Hematopoietic multipotent progenitor cell treated with erythropoietin and hydrocortisone succinate and interleukin-3 and kit ligand, for 8 days (in vitro differentiated cells): ENCODE measurements at places on chromosomes 11 and 22.
A peak's percentile ranks its signal among the peaks of the same experiment; 100 is the strongest.

GRCh38 chr11:119641983-119642745 lies 86.8 kb downstream of the NECTIN1 start:
- peak; percentile 60 for DNase-seq

GRCh38 chr11:3243880-3244279 lies 11.7 kb upstream of the MRGPRE start:
- no peak for DNase-seq

DNA sequence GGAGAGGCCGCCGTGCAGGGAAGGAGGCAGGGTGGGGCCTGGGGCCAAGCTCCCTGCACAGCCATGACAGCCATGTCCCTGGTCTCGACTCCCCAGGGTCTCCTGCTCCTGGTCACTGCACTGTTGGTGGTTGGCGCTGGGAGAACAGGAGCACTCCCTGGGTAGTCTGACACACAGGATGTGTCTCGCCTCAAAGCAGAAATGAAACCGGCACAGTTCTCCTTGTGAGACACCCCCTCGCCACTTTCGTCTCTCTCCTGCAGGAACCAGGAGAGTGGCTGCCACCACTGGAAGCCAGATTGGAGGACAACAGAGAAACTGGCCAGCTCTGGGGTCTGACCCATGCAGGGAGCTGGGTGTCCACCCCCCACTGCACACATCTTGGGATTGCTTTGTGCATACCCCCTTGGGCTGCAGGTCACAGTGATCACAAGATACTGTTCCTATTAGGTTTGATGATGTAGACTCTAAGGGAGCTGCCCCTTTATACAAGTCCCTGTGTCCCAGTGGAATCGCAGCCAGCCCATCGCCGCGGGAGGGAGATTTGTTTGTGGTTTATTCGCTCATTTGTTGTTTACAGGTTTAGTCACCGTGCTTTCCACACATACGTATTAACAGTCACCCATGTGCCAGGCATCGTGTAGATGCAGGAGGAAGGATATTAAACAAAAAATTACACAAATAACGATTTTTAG lies 27.0 kb upstream of the YWHAH start:
- DNase-seq = no peak

DNA sequence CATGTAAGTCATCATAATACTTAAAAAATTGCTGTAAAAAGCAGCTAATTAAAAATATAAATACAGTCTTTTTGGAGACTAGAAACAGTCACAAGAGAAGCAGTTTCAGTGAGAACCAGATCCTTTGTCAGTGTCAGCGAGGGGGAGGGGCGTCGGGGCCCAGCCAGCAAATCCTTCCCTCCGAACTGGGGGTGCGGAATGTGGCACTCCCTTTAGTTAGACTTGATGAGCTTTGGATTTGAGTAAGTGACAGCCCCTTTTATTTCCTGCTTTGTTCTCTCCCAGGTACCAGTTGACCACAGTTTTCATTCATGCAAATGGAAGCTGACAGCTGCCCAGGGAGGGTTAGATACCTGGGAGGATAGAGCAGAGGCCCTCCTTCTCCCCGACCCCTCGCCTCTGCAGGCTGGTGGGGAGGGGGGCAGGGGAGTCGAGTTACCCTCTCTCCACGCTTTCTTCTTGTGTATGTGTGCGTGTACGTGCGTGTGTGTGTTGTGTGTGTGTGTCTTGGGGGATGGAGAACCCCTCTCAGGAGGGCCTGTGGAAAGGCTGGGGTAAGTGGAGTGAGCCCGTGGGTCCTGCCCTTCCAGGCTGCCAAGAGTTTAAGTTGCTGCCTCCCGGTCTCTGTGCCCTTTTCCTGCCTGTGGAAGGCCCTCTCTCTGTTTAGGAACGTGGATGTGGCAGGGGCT lies 38.3 kb downstream of the PTPRJ start:
- no peak for DNase-seq

DNA sequence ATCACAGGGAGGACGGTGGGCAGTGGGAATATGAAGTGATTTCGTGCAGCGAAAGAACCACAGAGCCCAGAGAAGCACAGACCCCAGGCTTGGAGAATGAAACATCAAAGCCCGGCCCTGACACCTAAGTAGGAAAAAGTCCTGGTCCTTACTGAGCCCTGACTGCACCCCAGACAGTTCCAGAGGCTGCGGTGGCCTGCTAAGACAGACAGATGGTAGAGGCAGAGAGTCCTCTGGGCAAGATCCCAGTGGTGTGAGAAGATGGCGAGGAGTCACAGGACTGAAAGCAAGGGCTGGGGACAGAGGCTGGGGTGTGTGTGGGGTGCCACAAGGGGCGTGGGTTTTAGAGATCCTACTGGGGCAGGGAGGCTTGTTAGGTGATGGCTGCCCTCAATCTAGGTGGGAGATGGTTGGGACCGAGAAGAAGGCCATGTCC lies 3.7 kb downstream of the CBX6 start:
- DNase-seq = no peak
